Immature natural killer cell (primary cell): ENCODE measurements at places on chromosomes 11 and 22. TPM values are rescaled to one million over a fixed set of nuclear protein-coding genes. Genes with fewer than 3 reads are reported as not detected.

DNA sequence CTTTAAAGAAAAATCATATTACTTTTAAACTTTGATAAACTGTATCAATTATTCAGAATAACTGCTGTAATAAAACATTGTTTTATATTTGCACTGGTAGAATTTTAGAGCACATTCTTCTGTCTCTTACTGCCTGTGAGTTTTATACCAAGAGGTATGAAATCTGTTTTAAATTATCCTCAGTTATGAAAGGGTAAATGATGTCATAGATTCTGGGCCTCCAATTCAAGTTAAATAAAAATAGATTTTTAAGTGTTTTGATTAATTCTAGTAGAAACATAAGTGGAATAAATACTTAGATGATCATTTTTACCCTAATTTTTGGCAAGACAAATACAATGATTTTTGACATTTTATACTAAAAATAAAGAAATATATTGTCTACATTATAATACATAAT lies 93.0 kb downstream of the GUCY1A2 start:
- DNase-seq, result no peak

GRCh38 chr11:8097062-8097461 lies 16.1 kb downstream of the TUB start:
- DNase-seq, result no peak

- DNase-seq, result no peak
These were observed 671 bp upstream of the PICALM start for GRCh38 chr11:86069408-86070101.

DNA sequence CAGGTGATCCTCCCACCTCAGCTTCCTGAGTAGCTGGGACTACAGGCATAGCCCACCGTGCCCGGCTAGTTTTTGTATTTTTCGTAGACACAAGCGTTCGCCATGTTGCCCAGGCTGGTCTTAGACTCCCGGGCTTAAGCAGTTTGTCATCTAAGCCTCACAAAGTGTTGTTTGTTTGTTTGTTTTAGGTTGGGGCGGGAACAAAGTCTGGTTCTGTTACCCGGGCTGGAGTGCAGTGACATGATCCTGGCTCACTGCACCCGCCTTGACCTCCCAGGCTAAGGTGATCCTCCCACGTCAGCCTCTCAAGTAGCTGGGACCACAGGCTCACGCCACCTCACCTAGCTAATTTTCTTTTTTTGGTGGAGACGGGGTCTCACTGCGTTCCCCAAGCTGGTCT lies 12.6 kb downstream of the IRF7 start:
- no peak for DNase-seq

- no peak for DNase-seq
These were observed 56.6 kb upstream of the PRDM11 start for GRCh38 chr11:45089676-45090499.

DNA sequence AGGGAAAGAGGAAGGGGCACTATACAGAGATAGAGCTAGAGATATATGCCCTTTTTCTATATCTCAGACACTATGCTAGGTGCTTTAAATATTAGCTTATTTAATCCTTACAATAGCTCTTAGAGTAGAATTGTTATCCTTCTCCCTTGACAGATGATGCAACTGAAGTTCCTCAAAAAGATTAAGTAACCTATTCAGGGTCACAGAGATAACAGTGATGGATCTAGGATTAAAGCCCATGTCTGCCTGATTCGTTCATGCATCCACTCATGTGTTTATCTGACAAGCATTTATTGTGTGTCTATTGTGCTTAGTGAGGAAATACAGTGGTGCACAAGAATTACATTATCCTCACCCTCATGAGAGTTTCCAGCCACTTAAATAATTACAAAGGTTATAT lies 8.7 kb downstream of the CCDC83 start:
- no peak for DNase-seq

DNA sequence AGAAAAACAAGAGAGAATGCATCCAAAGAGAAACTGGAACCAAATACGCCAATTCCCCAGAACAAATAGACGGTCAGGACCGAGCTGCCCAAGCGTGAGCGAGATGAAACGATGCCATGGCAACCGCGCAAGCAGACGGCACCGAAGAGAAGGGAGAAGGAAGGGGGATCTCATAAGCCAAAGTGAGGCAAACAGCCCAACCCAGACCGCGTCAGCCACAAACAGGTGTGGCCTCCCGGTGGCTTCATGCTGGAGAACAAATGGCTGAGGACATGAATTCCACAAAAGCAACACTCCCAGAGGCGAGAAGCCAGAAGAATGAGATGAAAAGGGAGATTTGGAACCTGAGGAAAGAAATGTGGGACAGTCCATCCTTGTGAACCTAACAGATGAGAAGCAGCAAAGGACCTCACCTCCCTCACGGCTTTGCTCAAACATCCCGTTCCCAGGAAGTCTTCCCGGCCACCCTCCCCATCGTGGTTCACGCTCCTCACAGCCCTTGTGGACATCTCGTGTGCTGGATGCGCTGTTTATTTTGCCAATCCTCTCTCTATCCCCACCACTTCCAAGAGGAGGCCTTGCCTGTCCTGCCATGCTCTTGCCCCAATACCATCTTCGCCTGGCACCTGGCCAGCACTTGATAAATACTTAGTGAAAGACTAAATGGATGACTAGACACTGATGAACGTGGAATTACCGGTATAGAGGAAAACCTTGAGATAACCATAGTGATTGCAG lies 89.1 kb upstream of the RTL6 start:
- DNase-seq, result no peak

DNA sequence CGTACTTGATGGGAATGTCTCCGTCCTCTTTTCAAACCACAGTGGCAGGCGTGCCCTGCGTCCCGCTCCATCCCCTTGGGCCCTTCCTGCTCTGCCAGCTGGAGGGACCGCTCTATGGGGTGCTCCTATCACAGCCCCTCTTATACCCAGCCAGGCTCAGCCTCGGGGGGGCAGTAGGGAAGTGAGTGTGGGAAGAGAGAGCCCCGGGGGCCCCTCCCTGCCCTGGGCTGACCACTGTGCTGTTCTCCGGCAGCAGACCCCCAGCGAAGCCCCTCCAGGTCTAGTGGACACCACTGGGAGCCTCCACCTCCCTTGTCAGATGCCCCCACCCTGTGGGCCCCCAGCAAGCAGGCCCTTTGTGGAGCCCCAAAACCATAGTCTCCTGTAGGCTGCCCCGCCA lies 572.5 kb downstream of the BRD1 start:
- DNase-seq, result no peak

SCN3B gene
- polyA plus RNA-seq, result not detected

TEX54 gene
- not detected for polyA plus RNA-seq

XKR3 gene
- polyA plus RNA-seq, result not detected
